ENCODE measurements at places on chromosomes 12 and 14.

GRCh38 chr14:23140371-23140770, 21.3 kb upstream of the CEBPE start:
- DNase-seq: no peak

- DNase-seq: no peak
Measured at GRCh38 chr12:65300679-65301349, 22.3 kb downstream of the MSRB3 start.

DNA sequence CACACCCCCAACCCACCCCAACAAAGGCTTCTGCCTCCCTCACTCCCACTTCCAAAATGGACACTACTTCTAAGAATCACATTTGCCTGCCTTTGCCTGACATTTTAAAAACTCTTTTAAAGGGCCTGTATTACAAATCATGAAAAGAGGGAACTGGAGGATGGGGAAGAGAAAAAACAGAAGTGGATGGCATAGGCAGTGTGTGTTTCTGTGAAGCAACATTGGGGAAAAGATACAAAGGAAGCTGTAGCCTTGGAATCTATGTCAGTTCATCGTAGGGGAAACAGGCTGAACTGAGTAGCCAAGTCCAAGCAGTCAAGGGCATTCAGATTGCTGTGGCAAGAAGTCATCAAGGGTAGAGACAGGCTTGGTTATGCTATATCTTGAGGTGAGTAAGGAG, 273.9 kb downstream of the BTG1 start:
- no peak for DNase-seq

DNA sequence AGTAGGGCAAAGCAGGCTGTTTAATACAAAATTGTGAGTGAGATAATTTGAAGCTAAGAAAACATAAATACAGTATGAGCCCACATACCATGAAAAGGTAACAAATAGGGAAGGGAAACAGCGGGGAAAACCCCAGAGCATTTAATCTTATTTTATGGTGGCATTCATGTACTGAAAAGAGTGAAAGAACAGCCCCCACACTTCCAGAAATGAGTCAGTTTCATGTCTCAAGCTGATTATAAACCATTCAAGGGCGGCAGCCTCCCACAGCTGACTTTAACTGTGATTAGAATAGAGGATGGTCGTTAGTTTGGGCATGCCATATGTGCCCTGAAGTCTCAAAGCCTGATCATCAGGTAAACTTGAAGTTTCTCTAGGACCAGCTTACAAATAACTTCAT, 64.5 kb downstream of the FOXG1 start:
- DNase-seq: no peak

- no peak for DNase-seq
Measured at GRCh38 chr12:30748147-30748546, 6.6 kb downstream of the CAPRIN2 start.

- DNase-seq: no peak
Measured at GRCh38 chr12:68065687-68066086, 76.4 kb downstream of the IFNG-AS1 start.

GRCh38 chr12:103571286-103571685, 15.8 kb upstream of the STAB2 start:
- no peak for DNase-seq

Data from GOT3 (cell line).